ENCODE measurements at places on chromosomes 7 and 10. TPM values are rescaled to one million over a fixed set of nuclear protein-coding genes. Genes with fewer than 3 reads are reported as not detected.

DNA sequence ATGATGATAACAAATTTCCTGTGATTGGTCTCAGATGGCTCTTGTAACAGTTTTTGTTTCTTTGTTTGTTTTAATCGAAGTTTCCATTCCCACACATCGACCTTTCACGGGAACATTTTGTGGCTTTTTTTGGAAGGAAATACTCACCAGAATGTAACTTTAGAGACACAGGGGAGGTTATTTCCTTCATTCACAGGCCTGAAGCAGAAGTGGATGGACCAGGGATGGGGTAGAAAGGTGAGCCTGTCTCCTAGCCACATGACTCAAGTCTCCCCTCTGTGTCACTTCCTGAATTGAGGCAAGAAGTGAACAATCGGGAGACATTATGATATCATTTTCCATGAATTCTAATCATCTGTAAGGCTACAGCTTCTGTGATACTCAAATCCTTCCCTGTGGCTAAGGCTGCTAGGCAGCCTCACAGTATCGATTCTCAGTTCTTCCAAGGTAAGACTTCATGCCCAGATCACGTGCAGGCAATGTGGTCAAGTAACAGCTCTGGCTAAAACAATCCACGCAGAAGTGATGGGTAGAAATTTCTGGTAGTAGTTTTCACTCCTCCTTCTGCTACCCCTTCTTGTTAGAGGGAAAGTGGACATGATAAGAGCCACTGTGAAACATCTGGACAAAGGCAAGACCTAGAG is 203.9 kb upstream of the NEBL start:
- no peak for DNase-seq
- no peaks in the 10 kb centered on the region for H3K4me1 ChIP-seq
- no peaks in the 10 kb centered on the region for H3K36me3 ChIP-seq

GRCh38 chr7:155665079-155665956 is 20.9 kb downstream of the RBM33 start:
- no peak for DNase-seq
- peaks cover 17% of the 10 kb centered on the region for H3K4me1 ChIP-seq
- H3K36me3 ChIP-seq = no peaks in the 10 kb centered on the region
- H3K27ac ChIP-seq = no peak overlapping the region
- H3K4me3 ChIP-seq = no peak overlapping the region

GRCh38 chr7:43482679-43483252 is 100.1 kb upstream of the STK17A start:
- H3K36me3 ChIP-seq = no peaks in the 10 kb centered on the region
- H3K4me3 ChIP-seq = no peak overlapping the region
- no peak overlapping the region for H3K27ac ChIP-seq
- DNase-seq = no peak
- no peaks in the 10 kb centered on the region for H3K27me3 ChIP-seq

GRCh38 chr10:43970717-43971116 is 322.0 kb upstream of the ZNF32 start:
- H3K4me1 ChIP-seq = no peaks in the 10 kb centered on the region
- DNase-seq = no peak
- H3K36me3 ChIP-seq = no peaks in the 10 kb centered on the region
- no peak overlapping the region for H3K27ac ChIP-seq
- H3K4me3 ChIP-seq = no peak overlapping the region
- H3K27me3 ChIP-seq = no peaks in the 10 kb centered on the region

The LBX1 gene
- not detected for polyA plus RNA-seq

The OPN4 gene
- not detected for polyA plus RNA-seq

GRCh38 chr7:102874166-102874829 is 38.5 kb upstream of the LRRC17 start:
- H3K4me3 ChIP-seq = no peak overlapping the region
- no peaks in the 10 kb centered on the region for H3K27me3 ChIP-seq
- DNase-seq = no peak
- H3K36me3 ChIP-seq = no peaks in the 10 kb centered on the region
- H3K27ac ChIP-seq = no peak overlapping the region

The VSIR gene
- polyA plus RNA-seq = 10.2 TPM

The CYP26C1 gene
- polyA plus RNA-seq = 0.04 TPM

Measured in pancreas (tissue), 10 donors.